ENCODE measurements at places on chromosomes 5 and 9. TPM values are rescaled to one million over a fixed set of nuclear protein-coding genes. Genes with fewer than 3 reads are reported as not detected.

GTF2H2C gene
- total RNA-seq, result 12.7 TPM

TYRP1 gene
- total RNA-seq, result not detected

TMEFF1 gene
- total RNA-seq, result not detected

ZNF462 gene
- 1.1 TPM for total RNA-seq

WDR70 gene
- total RNA-seq, result 24.5 TPM

STC2 gene
- not detected for total RNA-seq

FCN1 gene
- total RNA-seq, result 10.5 TPM

CDC20B gene
- total RNA-seq, result not detected

FOCAD gene
- 14.1 TPM for total RNA-seq

ERAP2 gene
- 56.6 TPM for total RNA-seq

LCN2 gene
- total RNA-seq, result not detected

KCNIP1 gene
- total RNA-seq, result not detected

APBA1 gene
- total RNA-seq, result 1.4 TPM

ITGA2 gene
- 0.03 TPM for total RNA-seq

WHRN gene
- 20.5 TPM for total RNA-seq

SPATA31C1 gene
- total RNA-seq, result not detected

FBP2 gene
- total RNA-seq, result not detected

PCDHB2 gene
- not detected for total RNA-seq

RPL7A gene
- 2,613 TPM for total RNA-seq

IFNB1 gene
- total RNA-seq, result not detected

SPINK4 gene
- total RNA-seq, result not detected

LCN1 gene
- total RNA-seq, result not detected

KIF4B gene
- total RNA-seq, result not detected

MZB1 gene
- 0.63 TPM for total RNA-seq

FOXD4L5 gene
- total RNA-seq, result not detected

GRIA1 gene
- total RNA-seq, result not detected

TSLP gene
- not detected for total RNA-seq

SOHLH1 gene
- not detected for total RNA-seq

PNPLA7 gene
- 7.8 TPM for total RNA-seq

ZNF883 gene
- 0.30 TPM for total RNA-seq

IFNA2 gene
- total RNA-seq, result not detected

LRRC70 gene
- 6.1 TPM for total RNA-seq

MTX3 gene
- total RNA-seq, result 26.5 TPM

OLFM1 gene
- total RNA-seq, result not detected

PKD2L2 gene
- total RNA-seq, result not detected

IFNA21 gene
- not detected for total RNA-seq

ARHGEF37 gene
- not detected for total RNA-seq

DIAPH1 gene
- total RNA-seq, result 161 TPM
